Cerebellar nuclear complex (tissue), 1 donor: ENCODE measurements at places on chromosomes 1 and 21.

DNA sequence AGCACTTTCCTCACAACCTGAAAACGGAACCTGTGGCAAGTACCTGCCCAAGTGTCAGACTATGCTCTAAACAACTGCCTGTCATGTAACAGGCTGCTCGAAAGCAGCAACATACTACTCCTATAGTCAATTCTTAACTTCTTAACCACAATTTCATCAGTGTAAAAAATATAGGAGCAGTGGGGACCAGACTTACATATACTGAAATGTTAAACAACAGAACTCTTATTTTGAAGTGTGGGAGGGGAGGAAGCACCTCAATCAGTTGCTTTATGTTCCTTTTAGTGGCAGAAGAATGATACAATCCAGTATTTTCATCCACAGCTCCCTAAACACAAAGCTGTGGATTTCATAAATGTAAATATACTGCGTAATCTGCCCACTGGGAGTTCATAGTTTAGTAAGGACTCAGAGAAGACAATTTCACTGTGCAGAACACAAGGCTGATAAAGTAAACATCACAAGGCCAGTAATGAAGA, 44.2 kb downstream of the WLS start:
- no peak for DNase-seq

GRCh38 chr1:116107371-116107770, 3.8 kb upstream of the MAB21L3 start:
- DNase-seq = no peak

- no peak for DNase-seq
These were observed 784.5 kb downstream of the BRINP3 start for GRCh38 chr1:189693140-189693539.

GRCh38 chr1:1428174-1428573, 7.1 kb upstream of the ANKRD65 start:
- no peak for DNase-seq

DNA sequence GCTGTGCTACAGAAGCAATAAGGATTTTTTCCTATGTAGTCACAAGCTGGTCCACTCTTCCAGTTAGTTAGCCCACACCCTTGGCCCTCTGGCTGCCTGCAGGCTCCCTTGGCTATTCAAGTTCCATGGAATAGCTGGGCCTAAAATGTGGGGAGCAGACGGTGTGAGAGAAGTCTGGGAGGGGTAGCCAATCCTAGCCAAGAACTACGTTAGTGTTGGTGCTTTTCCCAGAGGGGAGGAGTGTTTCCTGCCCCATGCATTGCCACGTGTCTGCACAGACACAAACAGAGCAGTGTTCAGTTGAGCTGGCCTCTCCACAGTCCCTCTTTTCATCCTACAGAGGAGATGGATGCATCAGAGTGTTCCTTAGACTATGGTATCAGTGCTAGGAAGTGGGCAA, 59.0 kb upstream of the IPO9 start:
- no peak for DNase-seq

DNA sequence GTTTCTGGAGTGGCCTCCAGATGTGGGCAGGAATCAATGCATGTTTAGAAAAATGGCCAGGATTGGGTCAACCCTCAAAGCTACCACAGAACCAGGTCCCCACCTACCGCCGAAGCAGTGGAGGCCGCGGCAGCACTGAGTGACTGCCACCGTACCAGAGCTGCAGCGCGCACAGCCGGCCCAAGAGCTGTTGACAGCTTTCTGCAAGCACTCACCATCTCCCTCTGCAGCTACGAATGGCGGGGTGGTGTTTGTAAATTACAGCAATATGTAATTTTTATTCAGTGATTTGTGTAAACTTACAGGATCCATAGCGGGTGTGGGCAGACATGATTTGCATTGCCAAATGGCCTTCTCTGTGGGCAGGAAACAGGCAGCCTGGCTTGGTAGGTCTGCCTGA, 96.4 kb downstream of the CAMK2N1 start:
- DNase-seq = no peak

DNA sequence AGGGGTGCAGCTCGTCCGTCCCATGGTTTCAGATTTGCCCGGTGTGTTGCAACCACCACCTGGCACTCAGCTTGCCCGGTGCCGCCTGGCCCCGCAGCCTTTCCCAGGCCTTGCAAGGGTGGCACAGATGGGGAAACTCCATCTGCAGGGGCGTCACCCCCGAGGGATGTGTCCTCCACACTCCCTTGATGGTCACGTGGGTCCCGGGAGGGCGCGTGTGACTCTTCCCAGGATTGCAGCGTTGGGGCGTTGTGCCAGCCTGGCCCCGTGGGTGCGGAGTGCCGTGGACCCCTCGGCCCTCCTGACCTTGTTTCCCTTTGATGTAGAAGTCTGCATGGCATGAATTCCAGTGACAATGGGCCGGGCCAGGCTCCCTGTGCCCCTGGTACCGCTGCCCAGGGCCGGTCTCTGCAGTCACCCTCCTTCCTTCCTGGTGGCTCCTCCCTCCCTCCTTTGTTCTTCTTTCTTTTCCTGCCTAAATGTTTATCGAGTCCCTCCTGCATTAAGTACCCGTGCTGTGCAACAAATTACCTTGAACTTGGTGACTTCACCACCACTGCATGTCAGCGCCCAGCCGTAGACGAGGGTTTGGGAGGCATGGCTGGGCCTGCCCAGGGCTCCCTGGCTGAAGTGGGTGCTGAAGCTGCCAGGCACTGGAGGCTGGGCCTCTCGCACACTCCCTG, 22.9 kb downstream of the RRP1 start:
- DNase-seq = no peak

- no peak for DNase-seq
These were observed 77.8 kb downstream of the PBX1 start for GRCh38 chr1:164636757-164637156.

GRCh38 chr1:230669543-230669942, 27.3 kb downstream of the COG2 start:
- DNase-seq = no peak

DNA sequence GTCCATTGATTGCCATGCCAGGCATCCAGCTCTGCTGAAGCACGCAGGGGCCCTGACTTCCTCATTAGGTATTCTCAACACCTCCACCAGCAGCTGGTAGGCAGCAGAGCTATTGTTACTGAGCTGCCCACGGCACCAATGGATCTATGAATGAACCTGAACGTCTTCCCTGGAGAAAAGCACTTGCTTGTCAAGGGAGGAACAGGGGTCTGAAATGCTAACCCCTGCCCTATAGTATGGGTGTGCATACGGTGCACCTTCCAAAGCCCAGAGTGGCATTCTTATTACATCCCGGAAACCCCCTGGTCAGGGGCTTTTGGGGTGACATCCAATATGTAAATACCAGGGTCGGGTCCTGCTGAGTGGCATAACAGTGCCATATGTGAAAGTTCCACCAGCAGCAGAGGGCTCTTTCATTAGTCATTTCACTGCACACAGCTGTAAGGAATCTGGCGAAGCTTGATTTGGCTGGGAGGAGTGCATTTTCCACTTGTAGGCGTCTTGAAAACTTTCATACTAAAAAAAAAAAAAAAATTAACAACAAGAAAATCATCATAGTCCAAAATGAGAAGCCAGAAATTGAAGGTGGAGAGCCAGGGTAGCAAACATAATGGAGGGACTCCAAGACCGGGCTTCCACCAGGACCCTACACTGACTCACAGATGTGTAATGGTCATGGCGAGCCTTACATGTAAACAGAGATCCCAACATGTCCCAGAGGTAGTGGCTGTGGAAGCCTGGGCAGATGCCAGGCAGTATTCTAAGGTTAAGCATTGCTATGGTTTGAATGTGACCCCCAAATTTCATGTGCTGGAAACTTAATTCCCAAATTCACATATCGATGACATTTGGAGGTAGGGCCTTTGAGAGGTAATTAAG, 58.8 kb upstream of the PRDX6 start:
- no peak for DNase-seq
